ENCODE measurements at places on chromosomes 3 and 15.
A peak's percentile ranks its signal among the peaks of the same experiment; 100 is the strongest.

DNA sequence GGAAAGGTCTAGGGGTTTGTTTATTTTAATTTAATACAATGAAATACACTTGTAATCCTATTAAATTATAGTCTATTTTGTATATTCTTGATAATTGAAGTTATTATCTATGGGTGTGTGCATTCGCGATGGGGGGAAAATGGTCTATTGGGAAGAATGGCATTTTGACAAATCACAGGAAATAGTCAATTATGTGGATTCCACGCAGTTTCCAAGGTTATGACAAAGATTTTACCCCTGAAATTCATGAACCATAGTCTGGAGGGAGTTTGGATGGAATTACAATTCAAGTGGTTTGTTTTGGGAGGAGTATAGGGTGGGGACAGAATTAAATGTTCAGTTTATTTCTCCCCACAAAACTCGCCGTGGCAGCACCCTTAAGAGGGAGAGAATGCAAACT lies 66.5 kb downstream of the RBMS3 start:
- DNase-seq, result no peak

DNA sequence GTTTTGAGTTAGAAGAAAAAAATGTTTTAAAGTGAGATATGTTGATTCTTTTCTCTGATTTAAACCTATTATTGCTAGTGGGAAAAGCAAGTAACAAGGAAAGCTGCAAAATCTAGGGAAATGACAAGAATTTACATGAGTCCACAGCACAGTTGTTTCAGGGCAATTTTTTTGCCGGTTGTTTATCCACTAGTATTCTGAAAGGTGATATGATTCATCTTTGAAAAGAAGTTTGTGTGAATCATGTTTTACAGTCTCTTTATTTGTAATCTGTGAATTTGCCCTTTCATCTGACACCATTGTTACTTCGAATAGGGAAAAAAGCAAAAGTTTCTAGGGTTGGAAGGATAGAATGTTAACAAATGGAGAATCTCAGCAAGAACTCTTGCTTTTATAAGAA lies 894.7 kb downstream of the OTOL1 start:
- DNase-seq, result no peak

DNA sequence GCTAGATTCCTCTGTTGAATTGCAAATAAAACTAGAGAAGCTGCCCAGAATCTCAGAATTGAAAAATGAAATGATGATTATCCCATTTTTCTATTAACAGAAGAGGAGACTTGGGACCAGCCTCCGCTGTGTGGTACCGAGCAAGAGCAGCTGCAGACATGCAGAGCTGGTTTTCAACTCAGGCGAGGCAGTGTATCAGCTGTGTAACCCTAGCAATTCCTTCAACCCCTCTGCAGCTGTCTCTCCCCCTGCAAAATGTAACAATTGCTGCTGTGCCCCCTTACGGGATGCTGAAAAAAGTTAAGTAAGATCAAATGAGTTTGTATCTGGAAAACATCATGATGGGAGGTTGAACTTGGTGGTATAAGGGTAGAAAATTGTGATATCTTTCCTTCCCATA lies 98.5 kb upstream of the C3orf80 start:
- DNase-seq, result no peak

DNA sequence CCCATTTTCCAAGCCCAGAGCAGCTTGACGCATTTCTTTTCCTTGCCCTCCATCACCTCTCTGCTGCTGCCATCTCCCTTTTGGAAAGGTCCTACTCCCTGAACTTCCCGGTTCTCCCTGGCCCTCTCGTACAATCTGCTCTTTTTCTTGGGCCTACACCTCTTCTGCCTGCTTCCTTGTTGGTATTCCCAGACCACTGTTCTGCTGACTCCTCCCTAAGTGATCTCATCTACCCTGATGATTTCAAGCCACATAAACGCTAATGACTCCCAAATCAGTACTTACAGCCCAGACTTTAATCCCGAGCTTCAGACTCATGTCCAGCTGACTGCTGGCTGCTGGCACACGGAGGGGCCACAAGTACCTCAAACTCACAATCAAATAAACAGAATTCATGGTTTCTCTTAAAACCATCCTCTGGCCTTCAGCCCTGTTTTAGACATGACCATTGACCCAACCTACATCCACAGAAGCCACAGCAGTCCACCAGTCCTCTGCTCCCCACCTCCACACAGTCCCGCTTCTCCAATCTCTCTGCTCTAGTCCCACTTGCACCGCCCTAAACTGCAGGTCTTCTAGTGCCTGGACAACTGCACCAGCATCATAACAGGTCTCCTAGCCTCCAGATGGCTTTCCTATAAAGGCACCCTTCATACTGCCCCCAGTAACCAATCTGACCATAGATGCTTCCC lies 57.6 kb downstream of the AAGAB start:
- no peak for DNase-seq

DNA sequence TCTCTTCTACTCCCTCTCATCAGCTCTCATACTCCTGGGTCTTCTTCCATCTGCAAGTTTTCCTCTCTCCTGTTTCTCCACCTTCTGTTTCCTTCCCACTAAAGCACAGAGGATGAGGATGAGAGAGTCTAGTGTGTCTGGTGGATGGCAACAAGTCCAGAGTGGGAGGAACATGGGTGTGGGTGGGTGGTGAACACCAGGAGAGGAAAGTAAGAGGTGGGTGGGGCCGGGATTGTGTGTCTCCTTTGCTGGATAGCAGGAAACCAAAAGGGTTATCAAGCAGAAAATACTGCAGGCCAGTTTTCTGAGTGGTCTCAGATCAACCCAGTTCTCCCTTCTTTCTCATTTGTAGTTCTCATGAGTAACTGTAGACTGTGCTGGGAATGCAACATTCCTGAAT lies 52.9 kb upstream of the EPHB1 start:
- DNase-seq, result no peak

- DNase-seq, result no peak
Observed at GRCh38 chr3:51176923-51177322, 208.2 kb upstream of the MANF start.

GRCh38 chr3:1535361-1535760 lies 442.5 kb downstream of the CNTN6 start:
- no peak for DNase-seq

- no peak for DNase-seq
Observed at GRCh38 chr15:72402726-72403125, 4.6 kb downstream of the TMEM202 start.

DNA sequence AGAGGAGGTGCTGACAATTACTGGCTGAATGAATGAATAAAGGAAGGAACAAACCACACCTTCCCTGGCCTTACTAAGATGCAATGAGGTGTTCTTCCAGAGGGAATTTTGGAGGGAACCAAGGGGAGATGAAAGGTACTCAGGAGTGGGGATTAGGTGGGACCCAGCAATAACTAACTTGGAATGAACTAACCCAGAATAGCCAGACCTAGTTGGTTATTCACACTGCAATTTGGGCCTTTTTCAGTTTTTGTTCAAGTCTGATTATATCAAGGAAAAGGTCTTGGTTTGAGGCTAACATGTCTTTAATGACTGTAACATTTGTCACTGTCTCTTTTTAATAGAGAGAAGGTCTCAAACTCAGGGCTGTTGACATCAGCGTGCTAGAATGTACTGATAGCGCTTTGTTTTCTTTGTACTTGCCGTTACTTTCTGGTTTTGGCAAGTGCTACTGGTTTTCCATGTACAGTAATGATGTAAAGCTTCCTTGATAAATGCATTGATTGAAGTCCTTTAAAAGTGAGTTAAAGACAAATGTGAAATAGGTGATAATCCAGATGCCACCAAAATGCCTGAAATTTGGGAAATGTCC lies 3.2 kb upstream of the PLXND1 start:
- no peak for DNase-seq

GRCh38 chr3:133769536-133769935 lies 23.3 kb downstream of the TF start:
- DNase-seq, result no peak

DNA sequence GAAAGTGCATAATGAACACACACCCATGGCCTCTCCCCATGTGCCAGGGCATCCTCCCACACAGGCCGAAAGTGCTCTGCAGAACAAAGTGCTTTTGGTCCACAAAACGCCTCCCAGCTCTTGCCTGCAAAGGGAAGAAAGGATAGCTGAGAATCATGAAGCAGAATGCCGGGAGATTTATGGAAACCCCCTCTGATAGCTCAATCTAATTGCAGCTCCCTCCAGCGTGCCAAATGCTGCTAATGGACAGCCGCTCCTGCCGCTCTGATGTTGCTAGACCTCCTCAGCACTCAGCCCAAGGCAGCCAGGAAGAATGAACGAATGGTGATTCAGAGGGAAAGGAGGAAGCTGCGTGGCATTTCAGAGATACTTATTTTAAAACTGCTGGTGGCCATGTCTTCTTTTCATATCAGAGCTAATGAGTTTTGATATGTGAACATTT lies 145.3 kb downstream of the TJP1 start:
- DNase-seq, result no peak

GRCh38 chr15:42110367-42110766 lies 16.0 kb upstream of the PLA2G4D start:
- DNase-seq, result no peak

GRCh38 chr3:45868213-45868612 lies 18.1 kb upstream of the CCR9 start:
- no peak for DNase-seq

GRCh38 chr3:101816215-101817149 lies 32.8 kb upstream of the NFKBIZ start:
- DNase-seq, result no peak

DNA sequence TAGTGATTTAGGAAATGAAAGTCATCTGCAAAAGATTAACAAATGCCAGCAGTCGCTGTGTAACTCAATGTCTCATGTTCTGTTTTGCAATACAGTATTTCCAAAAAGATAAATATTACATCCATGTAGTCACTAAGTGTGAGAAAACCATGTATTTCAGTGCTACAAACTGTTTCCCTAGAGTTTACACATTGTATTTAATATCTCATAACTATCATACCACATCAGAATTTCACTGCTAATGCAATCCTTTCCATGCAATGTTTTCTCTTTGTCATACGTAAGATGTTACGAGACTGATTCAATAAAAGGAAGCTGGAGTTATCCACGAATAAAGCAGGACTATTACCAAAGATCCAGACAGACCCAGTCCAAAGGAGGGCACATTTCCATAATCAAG lies 269.4 kb downstream of the GBE1 start:
- DNase-seq, result no peak

- DNase-seq, result no peak
Observed at GRCh38 chr3:42031808-42032480, 59.2 kb upstream of the TRAK1 start.

DNA sequence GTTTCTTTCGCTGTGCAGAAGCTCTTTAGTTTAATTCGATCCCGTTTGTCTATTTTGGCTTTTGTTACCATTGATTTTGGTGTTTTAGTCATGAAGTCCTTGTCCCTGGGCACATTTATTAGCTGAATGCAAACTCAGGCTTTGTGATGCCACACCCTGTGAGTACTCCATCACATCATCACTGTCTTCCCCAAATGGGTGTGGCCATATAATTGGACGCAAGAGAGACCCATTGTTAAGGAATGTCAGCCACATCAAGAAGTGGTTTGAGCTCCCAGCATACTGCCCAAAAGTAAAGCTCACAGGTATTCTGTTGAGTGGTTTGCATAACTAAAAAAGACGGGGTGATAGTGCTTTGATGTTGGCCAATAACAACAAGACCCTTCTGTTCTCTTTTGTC lies 245.7 kb downstream of the SV2B start:
- no peak for DNase-seq

GRCh38 chr3:8663177-8664061 lies 18.8 kb upstream of the SSUH2 start:
- peak; percentile 33 for DNase-seq

DNA sequence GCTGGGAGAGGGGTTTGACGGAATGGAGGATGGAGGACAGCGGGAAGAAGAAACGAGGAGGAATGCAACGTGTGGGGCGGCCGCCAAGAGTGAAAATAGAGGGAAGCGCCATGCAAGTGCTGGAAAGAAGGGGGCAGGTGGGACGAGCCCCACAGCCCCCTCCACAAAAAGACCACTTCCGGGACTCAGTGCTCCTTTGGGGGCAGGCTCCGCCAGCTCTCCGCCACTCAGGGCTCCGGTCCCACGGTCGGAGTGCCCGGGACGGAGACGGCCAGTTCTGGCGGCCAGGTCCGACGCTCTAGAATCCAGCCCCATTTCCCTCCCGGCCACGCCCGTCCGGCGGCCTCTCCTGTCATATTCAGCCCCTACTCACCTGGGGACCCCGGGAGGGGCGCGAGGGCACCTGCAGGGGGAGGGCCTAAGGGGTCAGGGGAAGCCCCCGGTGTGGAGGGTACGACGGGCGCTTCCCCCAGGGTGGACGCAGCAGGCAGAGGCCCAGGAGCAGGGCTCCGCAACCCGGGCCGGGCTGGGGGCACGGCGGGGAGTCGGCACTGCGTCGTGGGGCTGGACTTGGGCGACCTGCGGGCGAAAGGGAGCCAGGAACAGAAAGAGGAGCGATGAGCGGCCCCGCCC lies 25.5 kb upstream of the CSPG4 start:
- DNase-seq, result no peak

DNA sequence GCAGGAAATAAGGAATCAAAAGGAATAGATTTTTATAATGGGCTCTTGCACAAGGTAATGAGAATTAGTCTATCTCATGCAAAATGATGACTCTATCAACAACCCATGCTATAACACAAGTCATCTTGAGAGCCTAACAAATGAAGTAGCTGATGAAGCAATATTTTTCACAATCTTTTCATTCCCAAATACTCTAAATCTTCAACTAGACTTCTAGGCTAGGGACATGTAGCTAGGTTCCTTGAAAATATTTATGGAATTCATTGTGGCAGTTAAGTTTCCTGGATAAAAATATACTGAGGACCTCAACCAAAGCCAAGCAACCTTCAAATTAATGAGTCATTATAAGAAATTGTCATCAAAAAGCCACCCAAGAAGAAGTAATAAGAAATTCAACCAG lies 55.4 kb downstream of the DCBLD2 start:
- DNase-seq, result no peak

DNA sequence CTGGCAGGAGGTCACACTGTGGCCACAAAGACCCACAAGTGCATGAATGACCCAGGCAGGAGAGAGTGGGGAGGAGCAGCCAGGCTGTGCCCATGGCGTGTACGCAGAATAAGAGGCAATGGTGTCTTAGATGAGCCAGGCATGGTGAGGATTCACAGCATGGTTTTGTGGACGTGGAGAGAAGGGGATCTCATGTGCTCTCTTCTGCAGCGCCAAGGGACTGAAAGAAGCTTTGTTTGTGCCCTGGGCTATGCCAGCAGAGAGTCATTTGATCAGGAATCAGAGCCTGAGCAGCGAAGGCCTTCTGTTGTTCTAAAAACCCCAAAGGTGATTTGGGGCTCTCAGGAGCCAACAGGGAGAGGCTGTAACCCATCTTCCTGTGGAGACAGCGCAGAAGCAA lies 18.7 kb upstream of the RPP14 start:
- no peak for DNase-seq

DNA sequence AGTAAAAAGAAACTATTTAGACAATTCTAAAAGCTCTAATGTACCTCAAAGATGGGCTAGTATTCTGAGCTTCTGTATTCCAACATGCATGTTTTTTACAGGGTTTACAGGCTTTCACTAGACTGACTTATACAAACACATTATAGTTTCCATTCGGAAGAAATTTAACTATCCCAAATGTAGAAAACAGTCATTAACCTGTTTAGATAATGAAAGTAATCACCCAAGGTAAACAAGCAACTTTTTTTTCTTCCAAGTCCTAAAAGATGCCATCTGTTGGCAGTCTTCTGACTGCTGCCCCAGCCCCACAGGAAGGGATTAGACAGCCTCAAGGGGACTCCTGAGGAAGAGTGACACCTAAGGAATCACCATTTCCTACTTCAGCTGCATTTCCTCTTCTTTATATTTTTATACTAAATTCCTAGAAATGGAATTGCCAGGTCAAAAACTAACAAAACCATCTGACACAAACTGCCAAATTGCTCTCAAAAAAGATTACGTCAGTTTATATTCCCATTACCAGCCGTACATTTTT lies 25.5 kb downstream of the SIN3A start:
- DNase-seq, result no peak

Data from stimulated activated CD4-positive, alpha-beta T cell treated with anti-CD3 and anti-CD28 coated beads, Interleukin-1b, Interleukin-23, amount 100 ng/mL, for 24 hours (primary cell).